ENCODE measurements at places on chromosomes 11 and 22. TPM values are rescaled to one million over a fixed set of nuclear protein-coding genes. Genes with fewer than 3 reads are reported as not detected.

The CTSF gene
- 13.8 TPM for total RNA-seq

The CTR9 gene
- total RNA-seq, result 36.2 TPM

The ALX4 gene
- total RNA-seq, result not detected

The GAL3ST3 gene
- not detected for total RNA-seq

The ADAMTS8 gene
- total RNA-seq, result not detected

The MS4A14 gene
- total RNA-seq, result not detected

The PTGDR2 gene
- total RNA-seq, result 0.05 TPM

The IPO7 gene
- total RNA-seq, result 186 TPM

The MRGPRE gene
- not detected for total RNA-seq

The CASP1 gene
- 14.8 TPM for total RNA-seq

The TMEM121B gene
- 0.09 TPM for total RNA-seq

The HPS5 gene
- total RNA-seq, result 65.3 TPM

The PGA3 gene
- total RNA-seq, result not detected

The MRGPRF gene
- total RNA-seq, result 14.7 TPM

The GGTLC2 gene
- total RNA-seq, result not detected

The PANX2 gene
- total RNA-seq, result 1.5 TPM

The OR52B4 gene
- not detected for total RNA-seq

The ALG12 gene
- 23.2 TPM for total RNA-seq

The IL10RA gene
- total RNA-seq, result 0.09 TPM

The FXYD6 gene
- total RNA-seq, result not detected

The CREB3L1 gene
- 82.1 TPM for total RNA-seq

The KRTAP5-9 gene
- not detected for total RNA-seq

The OR52N4 gene
- total RNA-seq, result not detected

The OR4A16 gene
- not detected for total RNA-seq

Measured in smooth muscle cell of the umbilical artery (primary cell).